ENCODE measurements at places on chromosomes 6 and 20.

- no peak for DNase-seq
Measured at GRCh38 chr6:129110690-129111343, 227.9 kb downstream of the LAMA2 start.

GRCh38 chr6:37980222-37980595, 160.7 kb downstream of the ZFAND3 start:
- no peak for DNase-seq

GRCh38 chr20:23349338-23350195, 1.0 kb upstream of the NXT1 start:
- peak; percentile 68 for DNase-seq

DNA sequence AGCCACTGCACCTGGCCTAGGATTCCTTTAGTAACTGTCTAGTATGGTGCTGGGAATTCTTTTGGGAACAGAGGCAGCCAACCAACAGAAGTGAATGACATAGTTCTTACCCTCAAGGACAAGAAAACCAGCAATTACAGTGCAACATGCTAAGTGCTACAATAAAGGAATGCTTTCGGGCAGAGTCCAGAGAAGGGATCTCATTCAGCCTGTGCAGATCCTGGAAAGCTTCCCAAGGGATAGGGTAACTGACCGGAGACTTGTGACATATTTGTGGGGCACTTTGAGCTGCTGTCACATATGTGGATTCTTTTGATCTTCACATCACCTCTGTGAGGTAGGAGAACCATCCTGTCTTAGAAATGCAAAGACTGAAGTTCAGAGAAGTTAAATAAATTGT, 46.8 kb downstream of the C6orf15 start:
- DNase-seq = no peak

DNA sequence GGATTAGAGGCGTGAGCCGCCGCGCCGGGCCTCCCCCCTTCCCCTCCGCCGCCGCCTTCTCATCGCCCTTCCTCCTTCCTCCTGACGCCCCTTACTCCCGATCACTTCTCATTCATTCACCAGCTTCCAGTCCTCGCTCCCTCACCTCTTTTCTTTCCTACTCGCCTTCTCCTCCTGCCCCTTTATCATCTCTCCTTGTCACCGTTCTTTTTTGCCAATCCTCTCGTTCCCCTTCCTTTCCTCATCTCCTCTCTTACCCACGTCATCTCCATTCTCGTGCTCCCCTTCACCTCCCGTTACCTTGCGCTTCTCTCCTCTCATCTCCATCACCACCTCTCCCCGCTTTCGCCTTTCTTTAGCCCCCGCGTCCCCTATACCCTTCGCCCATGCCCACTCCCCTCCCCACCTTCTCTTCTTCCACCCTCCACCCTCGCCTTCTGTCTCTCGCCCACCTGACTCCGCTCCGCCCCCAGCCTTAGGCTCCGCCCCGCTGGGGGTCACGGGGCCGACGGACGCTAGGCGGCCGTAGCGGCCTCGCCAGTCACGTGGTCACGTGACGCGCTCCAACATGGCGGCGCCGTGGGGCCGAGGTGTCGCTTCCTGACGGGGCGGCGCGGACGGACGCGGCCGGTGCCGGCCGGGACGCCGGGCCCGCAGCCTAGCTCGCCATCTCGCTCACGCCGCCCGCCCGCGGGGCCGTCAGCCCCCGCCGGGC, at the start of gene ARFGEF2:
Gene ARFGEF2 (plus strand): TSS at position 544 of the 715 bp plus-strand sequence. CDS start 179 bp downstream, outside the sequence.
- peak; percentile 89 for DNase-seq

DNA sequence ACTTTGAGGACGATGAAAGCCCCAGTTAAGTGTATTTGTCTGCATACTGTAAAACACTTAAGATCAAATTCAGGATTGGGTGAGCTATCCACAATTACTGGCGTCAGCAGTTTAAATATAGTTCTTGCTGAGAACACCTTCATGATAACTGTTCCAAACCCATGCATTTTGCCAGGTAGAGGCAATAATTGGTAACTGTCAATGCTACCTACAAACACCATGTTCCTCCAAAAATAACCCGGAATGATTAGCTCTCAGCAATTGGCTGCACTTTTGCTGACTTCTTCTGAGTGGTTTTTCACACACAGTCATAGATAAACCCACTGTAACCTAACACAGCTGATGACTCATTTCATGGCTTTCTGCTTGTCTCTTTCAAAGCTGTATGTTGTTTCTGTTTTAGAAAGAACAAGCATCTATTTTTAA, 1358.6 kb upstream of the GJE1 start:
- DNase-seq = peak; percentile 15

- no peak for DNase-seq
Measured at GRCh38 chr6:87074101-87074621, 20.7 kb downstream of the CGA start.

DNA sequence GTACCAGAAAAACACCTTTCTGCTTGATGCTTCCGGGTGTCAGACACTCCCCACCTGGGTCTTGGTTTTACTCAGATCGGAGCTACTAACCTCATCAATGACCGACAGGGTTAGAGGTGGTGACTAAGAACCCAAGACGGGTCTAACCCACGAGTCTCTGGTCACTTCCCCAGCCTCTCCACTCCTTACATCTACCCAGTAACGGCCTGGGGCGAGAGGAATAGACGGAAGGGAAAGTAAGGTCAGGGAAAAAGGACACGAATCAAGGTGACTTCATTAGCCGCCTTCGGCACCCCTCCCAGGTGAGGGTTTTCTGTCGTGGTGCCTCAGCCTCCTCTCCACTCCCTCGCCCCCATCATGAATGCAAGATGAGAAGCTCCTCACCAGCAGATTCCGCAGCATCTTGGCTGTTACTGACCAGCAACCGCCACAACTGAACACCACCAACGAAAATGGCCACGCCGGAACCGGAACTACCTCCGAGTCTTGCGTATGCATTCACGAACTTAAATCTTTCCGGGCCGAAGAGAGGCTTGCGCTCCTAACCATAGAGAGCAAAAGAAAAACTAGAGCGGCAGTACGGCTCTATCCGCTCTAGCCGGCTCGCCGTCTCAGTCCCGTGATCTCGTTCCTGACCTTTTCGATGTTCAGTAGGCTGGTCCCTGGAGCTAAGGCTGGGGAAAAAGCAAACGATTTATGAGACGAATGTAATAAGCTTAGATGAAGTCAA, at the start of gene COX7A2:
Gene COX7A2 (minus strand): TSS at position 469 of the 730 bp plus-strand sequence. CDS start 67 bp downstream, at position 402.
- peak; percentile 90 for DNase-seq

GRCh38 chr6:57262901-57263694, 41.0 kb upstream of the RAB23 start:
- no peak for DNase-seq
